WERI-Rb-1 (cell line): ENCODE measurements at places on chromosomes 5 and 9.

DNA sequence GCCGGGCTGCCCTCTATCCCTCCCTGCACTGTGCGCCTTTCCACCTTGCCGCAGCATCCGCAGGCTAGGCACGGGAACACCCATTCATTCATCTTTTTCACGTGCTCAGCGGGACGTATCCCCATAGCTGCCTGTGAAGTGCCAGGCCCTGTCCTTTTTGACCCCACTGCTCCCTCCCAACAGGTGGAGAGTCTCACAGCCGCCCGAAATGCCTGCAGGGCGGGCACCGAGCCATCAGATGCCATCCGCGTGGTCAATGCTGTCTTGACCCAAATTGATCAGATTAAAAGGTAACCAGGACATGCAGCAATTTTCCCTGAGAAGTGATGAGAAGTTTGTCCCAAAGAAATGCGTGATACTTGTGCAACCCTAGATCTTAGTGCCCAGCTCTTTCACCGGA is 15.5 kb downstream of the TRIP13 start:
- DNase-seq, result no peak

DNA sequence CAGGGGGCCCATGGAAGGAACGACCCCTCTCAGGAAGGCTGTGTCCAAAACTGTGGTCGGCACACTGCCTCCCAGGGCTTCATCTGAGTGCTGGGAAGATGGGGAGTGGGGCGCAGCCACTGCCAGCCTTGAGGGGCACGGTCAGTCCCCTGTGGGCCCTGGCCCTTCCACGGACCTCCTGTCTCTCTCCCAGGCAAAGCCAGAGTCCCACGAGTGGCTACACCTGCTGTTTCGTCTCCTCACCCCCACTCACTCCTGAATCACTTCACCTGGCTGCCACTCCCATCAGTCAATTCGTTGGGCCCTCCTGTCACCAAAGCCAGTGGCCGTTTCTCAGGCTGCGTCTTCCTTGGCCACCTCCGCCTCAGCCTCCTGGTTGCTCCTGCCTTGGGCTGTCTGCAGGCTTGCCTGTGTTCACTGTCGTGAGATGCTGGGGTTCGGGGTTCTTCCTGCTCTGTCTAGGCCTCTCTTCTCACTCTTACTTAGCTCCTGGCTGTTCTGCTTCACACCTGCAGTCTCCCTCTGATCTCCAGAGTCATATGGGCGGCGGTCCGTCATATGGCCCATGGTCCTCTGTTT is 58.8 kb upstream of the RNF130 start:
- DNase-seq, result no peak

GRCh38 chr5:161084115-161084514 is 232.1 kb upstream of the ATP10B start:
- DNase-seq, result no peak

- no peak for DNase-seq
Observed at GRCh38 chr9:74644023-74644422, 146.9 kb downstream of the RORB start.

DNA sequence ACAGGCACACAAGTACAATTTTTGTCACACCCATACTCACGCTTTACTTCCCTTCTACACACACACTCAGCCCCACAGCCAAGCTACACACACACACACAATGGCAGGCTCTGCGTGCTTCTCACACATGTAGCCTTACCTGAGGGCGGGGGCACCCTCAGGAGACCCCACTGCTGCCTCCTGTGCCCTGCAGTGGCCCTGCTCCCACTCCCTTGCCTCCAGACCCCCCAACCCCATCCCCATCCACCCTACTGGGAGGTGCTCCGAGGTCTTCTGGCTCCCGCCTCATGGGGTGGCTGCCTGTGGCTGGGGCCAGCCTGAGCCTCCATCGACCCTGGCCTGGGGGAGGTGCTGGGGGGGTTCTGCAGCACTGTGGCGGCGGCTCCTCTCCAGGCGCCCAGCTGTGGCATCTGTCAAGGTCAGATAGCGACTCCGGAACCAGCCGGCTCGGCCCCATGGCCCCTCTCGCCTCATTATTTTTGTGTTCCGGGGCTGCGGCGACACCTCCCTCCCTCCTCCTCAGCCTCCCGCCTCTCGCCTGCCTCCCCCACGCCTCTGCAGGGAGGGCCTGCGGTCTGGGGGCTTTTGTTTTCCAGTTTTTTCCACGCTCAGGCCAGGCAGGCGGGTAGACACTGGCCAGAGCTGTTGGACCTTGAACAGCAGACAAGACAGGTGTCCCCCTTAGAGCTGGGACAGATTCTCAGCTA is 21.7 kb downstream of the CXXC5 start:
- DNase-seq, result no peak

DNA sequence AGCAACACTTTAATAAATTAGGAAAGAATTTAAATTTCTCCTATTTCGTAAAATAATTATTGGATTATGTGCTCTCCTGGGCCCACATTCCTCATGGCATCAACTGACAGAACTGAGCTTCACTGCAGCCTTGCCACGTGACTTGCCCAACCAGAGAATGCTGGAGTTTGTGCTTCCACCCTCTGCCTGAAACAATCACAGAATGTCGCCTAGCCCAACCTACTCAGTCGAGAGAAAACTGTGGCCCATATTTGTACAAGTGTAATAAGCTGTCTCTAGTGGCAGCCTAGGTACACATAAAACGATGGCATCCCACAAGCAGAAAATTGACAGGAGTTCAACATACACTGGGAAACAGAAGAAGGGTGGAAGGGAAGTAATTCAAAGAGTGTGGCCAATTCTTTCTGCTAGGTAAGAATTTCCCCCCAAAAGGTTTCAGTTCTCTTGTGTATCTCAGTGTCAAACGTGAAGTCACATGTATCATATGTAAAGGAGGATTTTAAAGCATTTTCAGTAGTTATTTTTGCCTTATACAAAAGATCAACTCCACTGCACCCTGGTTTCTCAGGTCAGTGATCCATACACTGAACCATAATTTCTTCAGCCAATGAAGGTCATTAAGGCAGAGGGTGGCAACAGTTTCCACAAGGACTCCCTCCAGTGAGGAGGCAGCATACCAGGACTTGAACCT is 41.7 kb downstream of the ZNF608 start:
- no peak for DNase-seq

DNA sequence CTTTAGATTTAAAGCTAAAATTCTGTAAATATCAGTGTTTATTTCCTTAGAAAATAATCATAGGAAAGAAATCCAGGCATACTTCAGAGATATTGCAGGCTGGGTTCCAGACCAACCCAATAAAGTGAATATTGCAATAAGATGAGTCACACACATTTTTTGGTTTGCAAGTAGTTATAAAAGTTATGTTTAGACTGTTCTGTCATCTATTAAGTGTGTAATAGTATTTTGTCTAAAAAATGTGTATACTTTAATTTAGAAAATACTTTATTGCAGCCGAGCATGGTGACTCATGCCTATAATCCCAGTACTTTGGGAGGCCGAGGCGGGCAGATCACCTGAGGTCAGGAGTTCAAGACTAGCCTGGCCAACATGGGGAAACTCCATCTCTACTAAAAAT is 6.9 kb upstream of the RIC1 start:
- DNase-seq, result no peak

DNA sequence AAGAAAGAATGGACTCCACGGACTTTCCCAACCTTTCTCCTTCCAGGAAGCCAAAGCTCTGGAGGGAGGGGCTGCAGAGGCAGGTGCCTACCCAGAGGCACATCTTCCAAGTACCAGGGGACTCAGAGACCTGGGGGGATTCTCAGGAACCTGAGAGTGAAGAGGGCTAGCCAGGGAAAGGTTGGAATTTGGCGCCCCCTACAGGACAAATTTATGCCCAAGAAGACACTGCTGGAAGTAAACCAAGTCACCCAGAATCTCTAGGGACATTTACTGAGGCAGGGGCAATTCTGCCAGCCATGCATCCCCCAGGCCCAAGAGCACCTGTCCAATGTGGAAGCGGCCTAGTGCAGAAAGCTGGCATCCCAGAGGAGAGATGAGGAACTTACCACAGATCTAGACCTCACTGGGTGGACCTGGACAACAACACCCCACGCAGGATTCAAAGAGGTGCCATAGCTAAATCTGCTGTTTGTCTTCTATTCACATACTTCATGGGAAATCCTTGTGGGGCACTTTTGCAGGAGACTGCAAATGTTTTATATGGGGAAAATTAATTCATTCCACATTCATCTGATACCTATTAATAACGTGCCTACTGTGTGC is 25.9 kb upstream of the IDNK start:
- peak; percentile 56 for DNase-seq

GRCh38 chr5:120512791-120513650 is 48.9 kb downstream of the PRR16 start:
- DNase-seq, result no peak

- DNase-seq, result peak; percentile 52
Observed at GRCh38 chr9:120363697-120364096, 216.3 kb downstream of the CDK5RAP2 start.

- no peak for DNase-seq
Observed at GRCh38 chr5:114952876-114953275, 216.8 kb downstream of the TRIM36 start.
